Epithelial cell of alveolus of lung (primary cell): ENCODE measurements at places on chromosomes 4 and X. TPM values are rescaled to one million over a fixed set of nuclear protein-coding genes. Genes with fewer than 3 reads are reported as not detected.

OPRPN gene
- total RNA-seq, result not detected in 2 replicates

RPL34 gene
- 885 and 1,654 TPM in 2 replicates for total RNA-seq

PCDH7 gene
- 27.8 and 94.8 TPM in 2 replicates for total RNA-seq

SLC38A5 gene
- total RNA-seq, result 42.2 and 78.2 TPM in 2 replicates

EGFL6 gene
- not detected in 2 replicates for total RNA-seq

RAI2 gene
- total RNA-seq, result 0.16 and 0.78 TPM in 2 replicates

SLC4A4 gene
- 2.8 and 32.1 TPM in 2 replicates for total RNA-seq

DKK2 gene
- 0.16 and 0.52 TPM in 2 replicates for total RNA-seq

SULT1B1 gene
- total RNA-seq, result 0.52 and 1.0 TPM in 2 replicates

ZNF157 gene
- under 0.01 TPM in 1 of 2 replicates, not detected in the other for total RNA-seq

SORBS2 gene
- 3.2 and 4.1 TPM in 2 replicates for total RNA-seq

GSX2 gene
- not detected in 2 replicates for total RNA-seq

TCP11X2 gene
- total RNA-seq, result not detected in 2 replicates

TKTL2 gene
- not detected in 2 replicates for total RNA-seq

CENPE gene
- 7.6 and 11.6 TPM in 2 replicates for total RNA-seq

LRP2BP gene
- 0.39 and 1.6 TPM in 2 replicates for total RNA-seq

LSM6 gene
- 21.6 and 26.5 TPM in 2 replicates for total RNA-seq

CT45A5 gene
- not detected in 2 replicates for total RNA-seq

S100P gene
- 0.39 TPM in 1 of 2 replicates, not detected in the other for total RNA-seq

GBA3 gene
- not detected in 2 replicates for total RNA-seq

PLAC1 gene
- 0.24 and 1.4 TPM in 2 replicates for total RNA-seq

MAOB gene
- 0.08 and 0.39 TPM in 2 replicates for total RNA-seq

ARX gene
- total RNA-seq, result not detected in 2 replicates

PAK3 gene
- total RNA-seq, result 0.32 and 0.52 TPM in 2 replicates

DMD gene
- 4.2 and 8.9 TPM in 2 replicates for total RNA-seq

ARHGAP36 gene
- not detected in 2 replicates for total RNA-seq

TIMP1 gene
- total RNA-seq, result 1,035 and 4,999 TPM in 2 replicates
